ENCODE measurements at places on chromosomes 1 and 21.

DNA sequence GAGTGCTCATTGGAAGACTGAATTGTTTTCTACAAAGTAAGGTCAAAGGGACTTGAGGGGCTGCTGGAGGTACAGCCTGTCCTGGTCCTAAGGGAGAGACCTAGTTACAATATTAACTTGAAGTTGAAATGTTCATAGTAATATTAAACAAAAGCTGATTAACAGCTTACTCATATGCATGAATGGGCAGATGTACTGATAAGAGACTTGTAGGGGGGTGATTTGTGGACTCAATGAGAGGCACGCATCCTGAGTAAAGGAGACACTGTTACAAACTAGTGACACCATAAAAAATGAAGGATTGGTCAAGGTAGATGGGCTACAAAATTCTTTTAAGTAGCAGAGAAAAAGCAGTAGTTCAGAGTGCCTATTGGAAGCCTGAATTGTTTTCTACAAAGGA is 2.7 kb downstream of the HSD11B1 start:
- no peak for DNase-seq

DNA sequence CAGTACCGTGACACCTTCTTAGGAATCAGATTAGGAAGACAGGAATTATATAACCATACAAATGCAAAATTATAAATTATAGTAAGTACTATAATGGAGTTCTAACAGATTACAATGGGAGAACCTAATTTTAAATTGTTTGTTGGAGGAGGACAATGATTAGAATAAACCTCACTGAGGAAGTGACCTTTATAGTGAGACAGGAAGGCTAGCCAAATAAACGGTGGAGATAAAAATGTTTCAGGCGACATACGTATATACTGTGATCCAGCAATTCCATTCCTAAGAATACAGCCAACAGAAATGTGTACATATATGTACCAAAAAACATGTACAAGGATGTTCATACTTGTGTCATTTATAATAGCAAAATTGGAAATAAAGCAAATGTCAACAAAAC is 15.2 kb downstream of the SYNJ1 start:
- DNase-seq: no peak

DNA sequence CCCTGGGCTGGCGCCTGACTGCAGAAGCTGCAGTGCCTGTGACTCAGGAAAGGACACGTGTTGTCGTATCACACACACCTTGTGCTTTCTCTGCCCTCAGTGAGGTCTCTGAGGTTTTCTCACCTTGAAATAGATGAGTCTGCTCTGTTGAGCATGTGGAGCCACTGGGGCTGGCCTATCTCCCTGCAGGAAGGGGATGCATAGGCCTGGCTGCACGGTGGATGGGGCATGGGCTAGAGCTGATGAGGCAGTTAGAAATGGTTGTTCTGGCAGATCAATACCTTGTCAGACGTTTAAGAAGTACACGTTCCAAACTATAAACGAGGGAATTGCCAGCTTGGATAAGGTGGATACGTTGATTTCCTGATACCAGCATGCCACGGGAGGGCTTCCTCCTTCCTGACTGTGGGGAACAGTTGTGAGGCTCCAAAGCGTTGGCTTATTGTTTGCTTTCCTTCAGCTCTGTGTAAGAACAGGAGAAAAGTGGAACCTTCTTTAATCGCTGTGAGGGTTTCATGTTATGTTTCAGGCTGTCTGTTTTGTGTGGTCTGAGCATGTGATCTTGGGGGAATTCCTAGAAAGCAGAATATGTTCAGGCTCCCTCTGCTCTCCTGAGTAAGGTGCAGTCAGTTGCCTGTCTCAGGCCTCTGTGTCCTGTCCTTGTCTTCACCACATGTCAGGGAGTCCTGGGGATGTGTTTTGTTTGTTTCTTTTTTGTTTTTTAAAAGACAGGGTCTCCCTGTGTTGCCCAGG is 44.8 kb downstream of the PCNT start:
- no peak for DNase-seq

GRCh38 chr1:165551469-165551868 is 7.7 kb downstream of the LRRC52 start:
- DNase-seq: no peak

- no peak for DNase-seq
These were observed 4.8 kb downstream of the AIRE start for GRCh38 chr21:44290327-44291077.

DNA sequence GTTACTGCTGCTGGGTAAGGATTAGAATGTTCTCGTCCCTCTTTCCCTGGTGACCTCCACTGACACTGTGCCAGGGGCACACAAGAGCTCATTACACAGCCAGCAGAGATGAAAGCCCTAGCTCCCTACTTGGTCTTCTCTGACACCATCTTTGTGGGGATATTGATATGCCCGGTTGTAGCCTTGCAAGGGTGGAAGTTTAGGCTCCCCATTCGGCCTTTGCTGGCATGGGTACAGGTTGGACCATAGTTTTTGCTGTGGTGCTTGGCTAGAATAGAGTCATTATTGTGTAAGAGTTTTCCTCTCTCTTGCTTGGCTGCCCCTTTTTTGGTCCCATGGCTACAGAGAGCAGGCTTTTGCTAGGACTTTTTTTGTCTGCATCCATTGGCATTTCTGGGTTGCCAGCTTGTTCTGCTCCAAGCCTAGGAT is 12.3 kb downstream of the RAB4A start:
- no peak for DNase-seq

GRCh38 chr1:58782178-58783089 is 1.4 kb downstream of the JUN start:
- DNase-seq: no peak

- DNase-seq: no peak
These were observed 11.6 kb upstream of the KCNJ15 start for GRCh38 chr21:38244885-38245869.

- DNase-seq: no peak
These were observed 7.9 kb downstream of the CD34 start for GRCh38 chr1:207903053-207903452.

DNA sequence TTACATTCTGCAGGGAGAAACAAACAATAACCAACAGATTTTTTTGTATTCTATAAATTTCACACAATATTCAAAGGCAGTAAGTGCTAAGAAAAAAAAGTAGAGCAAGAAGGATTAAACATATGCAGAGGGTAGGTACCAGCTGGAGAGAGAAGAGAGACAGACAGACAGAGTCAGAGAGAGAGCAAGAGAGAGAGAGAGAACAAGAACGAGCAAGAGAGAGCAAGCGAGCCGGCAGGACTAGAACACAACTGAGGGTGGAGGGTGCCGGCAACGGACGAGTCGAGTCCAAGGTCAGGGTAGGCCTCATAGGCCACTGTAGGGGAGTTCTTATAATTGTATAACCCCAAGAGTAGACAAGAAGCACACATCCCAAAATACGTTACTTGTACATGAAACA is 97.1 kb downstream of the RERE start:
- DNase-seq: no peak

Measured in retinal pigment epithelial cell (primary cell).